ENCODE measurements at places on chromosomes 4 and X.

GRCh38 chr4:80154545-80154933, 42.8 kb upstream of the PRDM8 start:
- DNase-seq: no peak

GRCh38 chrX:118553042-118553710, 57.6 kb downstream of the DOCK11 start:
- DNase-seq: no peak

DNA sequence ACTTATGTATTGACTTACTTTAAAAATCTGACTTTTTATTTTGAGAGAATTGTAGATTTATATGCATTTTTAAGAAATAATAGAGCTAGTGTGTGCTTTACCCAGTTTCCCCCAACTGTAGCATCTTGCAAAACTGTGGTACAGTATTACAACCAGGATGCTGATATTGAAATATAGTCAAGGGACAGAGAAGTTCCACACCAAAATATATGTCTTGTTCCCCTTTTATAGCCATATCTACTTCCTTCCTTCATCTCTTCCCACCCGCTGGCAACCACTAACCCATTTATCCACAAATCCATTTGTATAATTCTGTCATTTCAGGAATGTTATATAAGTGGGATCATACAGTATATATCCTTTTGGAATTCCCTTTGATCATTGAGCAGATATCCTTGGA, 16.8 kb downstream of the KDM6A start:
- DNase-seq: no peak

- no peak for DNase-seq
Measured at GRCh38 chr4:182354867-182355266, 111.7 kb downstream of the TENM3 start.

- peak; percentile 23 for DNase-seq
Measured at GRCh38 chr4:133148690-133149363, at the start of gene PCDH10. Gene PCDH10, plus strand, starts transcription at chr4:133149294. Its CDS starts 847 bp downstream, at chr4:133150141.

DNA sequence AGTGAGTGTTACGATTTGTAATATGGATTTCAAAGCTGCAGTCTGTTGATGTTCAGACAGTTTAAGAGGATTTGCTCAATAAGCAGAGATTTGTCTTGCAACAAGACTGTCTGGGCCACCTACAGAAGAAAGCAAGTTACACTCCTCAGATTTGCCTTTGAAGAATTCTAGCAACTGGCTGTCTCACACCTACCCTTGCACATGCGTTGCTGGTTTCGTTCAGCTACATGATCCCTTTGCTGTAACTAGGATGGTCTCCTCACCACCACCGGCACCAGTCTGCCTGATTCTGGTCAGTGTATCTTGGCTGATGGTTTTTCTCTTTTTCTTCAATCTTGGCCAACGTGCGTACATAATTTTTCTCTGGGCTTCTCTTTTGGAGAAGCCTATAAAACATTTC, 172.7 kb upstream of the LCORL start:
- DNase-seq: no peak

DNA sequence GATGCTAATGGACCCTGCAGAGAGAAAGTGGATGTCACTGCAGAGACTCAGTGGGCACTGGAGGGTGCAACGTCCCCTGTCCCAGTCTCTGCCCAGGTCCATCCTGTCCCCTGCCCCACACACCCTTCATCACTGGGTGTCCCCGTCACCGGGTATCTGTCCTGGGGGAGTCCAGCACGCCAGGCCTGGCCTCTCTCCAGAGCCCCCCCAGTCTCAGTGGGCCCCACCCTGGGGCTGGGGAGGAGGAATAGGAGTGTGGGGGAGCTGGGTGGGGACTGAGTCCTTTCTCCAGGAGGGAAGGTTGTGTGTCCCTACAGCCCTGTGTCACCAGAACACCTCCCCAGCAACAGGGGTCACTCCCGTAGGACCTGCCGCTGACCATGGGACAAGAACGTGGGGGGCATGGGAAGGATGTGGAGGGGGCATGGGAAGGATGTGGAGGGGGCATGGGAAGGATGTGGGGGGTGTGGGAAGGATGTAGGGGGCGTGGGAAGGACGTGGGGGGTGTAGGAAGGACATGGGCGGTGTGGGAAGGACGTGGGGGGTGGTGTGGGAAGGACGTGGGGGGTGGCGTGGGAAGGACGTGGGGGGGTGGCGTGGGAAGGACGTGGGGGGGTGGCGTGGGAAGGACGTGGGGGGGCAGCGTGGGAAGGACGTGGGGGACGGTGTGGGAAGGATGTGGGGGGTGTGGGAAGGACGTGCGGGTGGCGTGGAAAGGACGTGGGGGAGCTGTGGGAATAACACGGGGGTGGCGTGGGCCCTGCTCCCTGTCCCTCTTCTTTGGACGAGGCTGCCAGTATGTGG, 21.0 kb upstream of the SPON2 start:
- no peak for DNase-seq

- no peak for DNase-seq
Measured at GRCh38 chrX:21745756-21746155, 12.2 kb downstream of the SMPX start.

DNA sequence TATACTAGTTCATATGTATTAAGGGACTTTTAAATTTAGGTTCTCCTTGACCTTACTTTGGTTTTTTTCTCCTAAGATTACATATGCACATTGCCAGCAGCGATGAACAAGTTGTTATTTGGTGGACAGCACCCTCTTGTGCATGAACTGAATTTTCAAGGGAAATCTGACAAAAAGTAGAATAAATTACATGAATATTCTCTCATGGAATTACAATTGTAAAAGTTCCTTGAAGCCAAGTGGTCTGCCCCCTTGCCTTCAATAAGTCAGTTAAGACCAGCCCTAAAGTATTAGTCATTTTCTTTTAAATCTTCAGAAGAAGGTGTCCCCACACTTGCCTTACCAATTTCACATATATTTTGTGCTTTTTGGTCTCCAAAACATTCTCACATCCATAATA, 30.7 kb upstream of the SMARCA5 start:
- DNase-seq: peak; percentile 8

DNA sequence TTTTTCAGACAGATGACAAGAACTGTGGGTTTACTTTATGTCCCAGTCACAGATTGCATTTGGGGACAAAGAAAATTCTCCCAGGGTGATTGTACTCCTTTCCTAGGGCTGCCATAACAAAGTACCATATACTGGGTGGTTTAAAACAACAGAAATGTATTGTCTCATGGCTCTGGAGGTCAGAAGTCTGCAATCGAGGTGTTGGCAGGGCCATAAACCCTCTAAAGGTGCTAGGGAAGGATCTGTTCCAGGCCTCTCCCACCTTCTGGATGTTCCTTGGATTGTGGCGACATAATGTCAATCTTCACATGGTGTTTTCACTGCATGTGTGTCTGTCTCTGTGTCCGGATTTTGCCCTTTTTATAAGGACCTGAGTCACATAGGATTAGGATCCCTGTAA, 12.3 kb downstream of the GEMIN8 start:
- no peak for DNase-seq

DNA sequence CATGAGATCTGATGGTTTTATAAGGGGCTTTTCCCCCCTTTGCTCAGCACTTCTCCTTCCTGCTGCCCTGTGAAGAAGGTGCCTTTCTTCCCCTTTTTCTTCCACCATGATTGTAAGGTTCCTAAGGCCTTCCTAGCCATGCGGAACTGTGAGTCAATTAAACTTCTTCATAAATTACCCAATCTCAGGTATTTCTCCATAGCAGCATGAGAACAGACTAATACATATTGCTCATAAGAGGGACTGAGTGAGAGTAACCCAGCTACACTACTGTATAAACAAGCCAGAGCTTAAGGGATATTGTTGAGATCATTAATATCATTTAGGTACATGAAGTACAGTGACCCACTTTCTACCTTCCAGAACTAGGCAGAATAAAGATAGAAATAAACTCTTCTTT, 102.9 kb downstream of the TEX13A start:
- no peak for DNase-seq

GRCh38 chrX:67998540-67998939, 434.8 kb downstream of the OPHN1 start:
- DNase-seq: no peak

All from DMS 273 treated with DMSO at 0.1 percent for 48 hours (cell line).